ENCODE measurements at places on chromosomes 1 and 21.

DNA sequence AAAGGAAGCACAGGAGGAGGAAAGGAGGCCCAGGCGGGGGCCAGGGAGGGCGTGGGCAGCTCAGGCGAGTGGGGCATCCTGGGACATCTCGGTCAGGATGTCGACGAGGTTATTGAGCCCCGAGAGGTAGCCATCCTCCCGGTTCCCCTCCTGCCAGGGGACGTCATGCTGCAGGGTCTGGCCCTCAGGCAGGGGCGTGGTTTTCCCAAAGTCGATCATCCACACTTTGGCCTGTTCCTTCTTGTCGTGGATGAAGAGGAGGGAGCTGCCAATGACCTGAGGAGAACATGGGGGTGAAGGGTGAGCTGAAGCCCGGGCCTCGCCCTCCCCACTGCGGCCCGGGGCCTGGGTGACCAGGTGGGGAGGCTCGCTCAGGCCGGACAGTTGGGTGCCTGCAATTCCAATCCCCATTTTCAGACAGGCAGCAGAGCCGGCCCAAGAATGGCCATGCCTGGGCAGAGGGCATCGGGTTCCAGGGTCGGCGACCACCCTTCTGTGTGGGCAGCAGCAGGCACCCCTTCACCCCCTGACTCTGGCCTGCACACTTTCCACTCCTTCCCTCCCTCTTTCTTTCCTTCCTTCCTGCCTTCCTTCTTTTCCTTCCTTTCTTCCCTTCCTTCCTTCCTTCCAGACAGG lies 86.2 kb downstream of the STUM start:
- DNase-seq: peak; percentile 7

- no peak for DNase-seq
Measured at GRCh38 chr1:238112952-238113621, 222.4 kb upstream of the ZP4 start.

DNA sequence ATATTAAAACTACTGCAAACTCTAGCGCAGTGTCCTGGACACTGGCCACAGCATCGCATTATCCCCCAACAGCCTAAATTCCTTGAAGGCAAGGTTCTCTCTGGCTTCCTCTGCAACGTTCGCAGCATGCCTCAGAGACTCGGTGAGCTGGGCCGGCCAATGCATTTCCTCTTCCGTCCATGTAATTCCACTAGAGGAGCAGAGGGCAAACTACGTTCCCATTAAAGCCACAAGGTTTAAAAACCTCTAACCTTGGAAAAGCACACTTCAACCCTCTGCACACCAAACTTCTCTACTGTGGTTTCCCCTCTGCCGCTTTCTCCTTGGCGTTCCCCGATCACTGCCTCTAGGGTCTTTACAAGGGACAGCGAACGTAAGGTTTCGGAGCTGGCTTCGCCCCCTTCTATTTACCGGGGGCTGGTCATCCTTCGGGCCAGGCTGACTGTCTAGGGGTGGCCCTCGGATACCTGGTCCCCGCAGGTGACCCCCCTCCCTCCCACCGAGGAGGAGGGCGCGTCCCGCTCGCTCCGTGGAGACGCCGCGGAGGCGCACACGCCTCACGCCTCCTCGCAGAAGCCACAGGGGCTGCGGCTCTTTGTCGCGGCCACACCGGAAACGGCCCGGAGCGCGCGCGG lies 456 bp upstream of the SMYD2 start:
- no peak for DNase-seq

DNA sequence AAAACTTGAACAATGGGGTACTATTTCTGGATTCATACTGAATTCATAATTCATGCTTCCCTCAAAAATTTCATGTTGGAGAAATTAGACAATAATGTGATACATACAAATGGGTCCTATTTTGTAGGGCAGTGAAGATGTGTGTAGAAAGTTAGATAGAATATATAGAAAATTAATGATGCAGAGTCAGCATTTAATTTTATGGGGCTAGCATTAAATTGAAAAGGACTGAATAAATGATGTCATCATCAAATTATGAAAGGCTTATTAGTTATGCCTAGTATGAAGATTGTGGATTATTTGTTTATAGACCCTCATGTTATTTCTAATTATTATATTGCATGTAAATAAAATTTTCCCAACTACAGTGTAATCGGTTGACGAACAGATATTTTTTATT lies 119.1 kb downstream of the ADGRL4 start:
- DNase-seq: no peak

DNA sequence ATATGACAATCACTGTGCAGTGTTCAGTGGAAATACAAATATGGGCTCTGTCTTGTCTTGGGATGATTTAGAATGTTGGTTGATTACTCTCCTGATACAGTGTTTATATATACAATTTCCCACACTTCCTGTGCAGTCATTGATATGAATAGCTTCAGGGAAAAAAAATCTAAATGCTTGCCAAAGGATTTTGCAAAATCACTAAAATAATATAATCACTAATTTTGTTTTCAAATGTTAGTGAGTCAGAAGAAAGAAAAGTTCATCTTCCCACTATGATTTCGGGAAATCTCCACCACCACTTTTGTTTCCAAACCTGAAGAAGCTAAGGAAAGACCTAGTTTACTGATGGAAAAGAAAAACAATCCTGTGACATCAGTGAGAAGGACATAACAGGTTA lies 32.1 kb upstream of the CHRM3 start:
- DNase-seq: no peak

DNA sequence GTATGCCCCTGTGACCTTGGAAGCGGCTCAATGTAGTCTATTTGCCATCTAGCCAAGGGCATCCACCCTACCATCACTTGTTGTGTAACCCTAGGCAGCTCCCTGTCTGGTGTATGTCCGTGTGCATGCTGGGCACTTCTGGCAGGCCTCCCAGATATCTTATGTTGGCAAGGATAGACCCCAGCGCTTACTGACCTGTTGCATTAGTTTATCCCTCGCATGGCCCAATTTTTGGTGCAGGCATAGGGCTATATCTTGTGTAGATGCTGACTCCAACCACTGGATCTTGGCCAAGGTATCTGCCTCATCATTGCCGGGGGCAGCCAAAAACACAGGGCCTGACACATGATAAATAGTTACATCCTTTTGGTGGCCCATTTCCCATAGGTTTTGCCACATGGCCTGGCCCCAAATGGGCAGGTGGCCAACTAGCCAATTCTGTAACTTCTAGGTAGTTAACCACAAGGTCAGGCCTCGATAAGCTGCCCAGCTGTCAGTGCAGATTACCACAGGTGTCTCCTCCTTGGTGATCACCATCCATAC lies 14.0 kb upstream of the TBX19 start:
- no peak for DNase-seq

DNA sequence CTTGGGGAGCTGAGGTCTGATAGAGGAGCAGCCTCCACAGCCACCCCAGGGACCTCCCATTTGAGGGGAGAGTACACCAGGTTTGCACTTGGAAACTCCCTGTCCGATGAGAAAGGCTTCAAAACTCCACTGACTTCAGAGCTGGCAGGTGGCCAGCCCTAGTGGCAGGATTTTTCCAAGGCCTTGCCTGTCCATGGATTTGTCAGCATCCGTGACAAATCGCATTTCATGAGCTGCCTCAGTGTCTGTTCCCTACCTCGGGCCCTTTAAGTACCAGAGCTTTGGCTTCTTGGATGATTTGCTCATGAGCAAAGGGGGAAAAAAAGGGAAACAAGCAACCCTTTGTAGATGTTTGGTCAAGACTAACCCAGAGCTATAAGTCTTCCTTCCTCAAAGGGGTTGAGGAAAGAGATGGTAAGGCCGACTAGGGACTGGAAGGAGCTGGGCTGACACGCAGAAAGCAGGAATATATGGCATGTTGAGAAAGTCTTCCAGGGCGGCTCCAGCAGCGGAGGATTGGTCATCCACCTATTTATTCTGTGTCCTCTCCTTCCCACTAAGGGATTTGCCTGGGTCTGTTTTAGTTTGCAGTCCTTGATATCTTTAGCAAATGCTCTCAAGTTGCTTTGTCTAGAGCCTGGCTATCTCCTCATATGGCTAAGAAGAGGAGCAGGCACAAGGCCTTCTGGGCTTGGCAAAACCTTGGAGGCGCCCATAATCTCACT lies 2.7 kb upstream of the HSPG2 start:
- no peak for DNase-seq
